ENCODE measurements at places on chromosomes 4 and X.

- no peak for DNase-seq
Observed at GRCh38 chr4:98608356-98608755, 50.1 kb downstream of the TSPAN5 start.

DNA sequence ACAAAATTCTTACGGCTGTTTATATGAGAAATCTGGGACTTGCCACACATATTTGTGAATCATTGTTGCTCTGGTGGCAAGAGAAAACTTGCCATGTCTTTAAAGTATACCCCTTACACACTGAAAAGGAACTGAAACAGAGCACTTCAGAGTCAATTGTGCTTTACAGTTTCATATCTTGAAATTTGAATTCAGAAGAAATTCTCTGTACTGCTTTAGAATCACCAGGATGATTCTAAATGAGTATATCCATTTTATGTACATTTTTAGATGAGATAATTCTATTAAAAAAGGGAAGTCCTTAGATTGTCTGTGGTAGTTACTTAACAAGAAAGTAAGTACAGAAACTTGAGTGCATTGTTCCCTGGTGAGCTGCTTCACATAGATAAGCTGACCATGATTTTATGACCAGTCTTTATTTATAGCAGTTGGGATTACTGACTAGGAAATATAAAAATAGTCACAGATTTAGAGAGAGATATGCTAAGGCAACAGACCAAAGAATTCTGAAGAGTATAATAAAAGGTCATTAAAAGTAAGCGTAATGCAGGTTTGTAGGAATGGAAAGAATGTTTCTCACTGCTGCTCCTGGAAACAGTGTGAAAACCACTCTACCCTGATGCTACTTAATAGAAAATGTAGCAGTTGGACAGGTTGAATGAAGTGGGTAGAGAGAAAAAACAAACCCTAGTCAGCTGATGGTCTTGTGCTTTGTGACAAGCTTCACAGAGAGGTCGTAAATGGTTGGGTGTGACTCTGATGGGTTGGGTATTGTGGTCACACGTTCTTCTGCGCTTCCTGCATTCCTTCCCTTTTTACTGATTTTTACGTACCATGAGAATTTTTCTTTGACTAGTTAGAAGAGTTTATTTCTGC is 41.0 kb downstream of the FNIP2 start:
- DNase-seq = no peak

GRCh38 chr4:103136671-103137445 is 37.2 kb upstream of the BDH2 start:
- DNase-seq = no peak

GRCh38 chr4:180058691-180059215 is 2184.4 kb upstream of the TENM3 start:
- DNase-seq = no peak

DNA sequence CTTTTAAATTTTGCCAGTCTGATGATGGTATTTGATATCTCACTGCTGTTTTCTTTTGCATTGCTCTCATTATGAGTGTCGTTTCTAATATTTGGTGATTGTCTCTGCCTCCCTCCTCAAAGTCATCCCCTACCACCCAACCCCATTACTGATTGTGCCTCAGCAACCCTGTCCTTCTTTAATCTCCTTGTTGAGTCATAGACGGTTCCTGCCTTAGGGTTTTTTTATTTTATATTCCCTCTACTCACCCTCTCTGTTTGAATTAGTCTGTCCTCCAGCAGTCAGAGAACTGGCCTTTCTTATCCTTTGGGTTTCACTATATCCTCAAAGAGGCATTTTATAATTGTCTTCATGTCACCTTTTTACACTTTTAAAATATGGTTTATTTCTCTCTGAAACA is 409.3 kb upstream of the CPEB2 start:
- DNase-seq = no peak

GRCh38 chrX:29468911-29469494 is 746.4 kb upstream of the MAGEB2 start:
- DNase-seq = no peak

- no peak for DNase-seq
Observed at GRCh38 chrX:152988536-152989291, 5.2 kb downstream of the PNMA5 start.

DNA sequence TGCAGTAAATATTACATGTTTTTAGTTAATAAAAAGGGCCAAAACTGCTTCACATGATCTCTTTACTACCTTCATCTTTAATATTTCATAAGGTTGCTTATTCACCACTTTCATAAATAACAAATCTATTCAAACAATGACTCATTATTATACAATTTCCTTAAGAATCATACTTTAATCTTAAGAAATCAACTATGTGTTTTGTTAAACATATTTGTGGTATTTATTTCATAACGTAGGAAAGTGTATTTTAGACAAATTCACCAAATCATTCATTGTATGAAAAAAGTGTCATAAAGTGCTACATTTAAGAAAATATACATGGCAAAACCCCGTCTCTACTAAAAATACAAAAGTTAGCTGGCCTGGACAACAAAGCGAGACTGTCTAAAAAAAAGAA is 150.5 kb upstream of the RXFP1 start:
- DNase-seq = no peak

DNA sequence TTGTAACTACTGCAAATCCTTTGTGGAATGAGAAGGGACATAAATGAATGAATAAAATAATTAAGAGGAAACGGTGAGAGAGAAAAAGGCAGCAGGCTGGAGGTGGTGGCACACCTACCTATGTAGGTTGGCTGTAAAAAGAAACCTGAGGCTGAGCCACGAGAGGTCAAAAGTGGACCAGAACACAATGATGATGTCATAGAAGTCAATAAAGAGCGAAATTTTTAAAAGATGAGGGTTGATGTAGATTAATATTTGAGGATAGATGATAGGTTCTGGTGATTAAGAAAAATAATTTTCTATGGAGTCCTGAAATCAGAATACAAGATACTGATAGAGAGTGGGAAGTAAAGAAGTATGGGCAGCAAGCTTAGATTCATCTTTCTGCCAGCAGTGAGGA is 1.7 kb downstream of the TRPC5OS start:
- DNase-seq = no peak

GRCh38 chrX:108584617-108585211 is 145.1 kb downstream of the COL4A5 start:
- no peak for DNase-seq

DNA sequence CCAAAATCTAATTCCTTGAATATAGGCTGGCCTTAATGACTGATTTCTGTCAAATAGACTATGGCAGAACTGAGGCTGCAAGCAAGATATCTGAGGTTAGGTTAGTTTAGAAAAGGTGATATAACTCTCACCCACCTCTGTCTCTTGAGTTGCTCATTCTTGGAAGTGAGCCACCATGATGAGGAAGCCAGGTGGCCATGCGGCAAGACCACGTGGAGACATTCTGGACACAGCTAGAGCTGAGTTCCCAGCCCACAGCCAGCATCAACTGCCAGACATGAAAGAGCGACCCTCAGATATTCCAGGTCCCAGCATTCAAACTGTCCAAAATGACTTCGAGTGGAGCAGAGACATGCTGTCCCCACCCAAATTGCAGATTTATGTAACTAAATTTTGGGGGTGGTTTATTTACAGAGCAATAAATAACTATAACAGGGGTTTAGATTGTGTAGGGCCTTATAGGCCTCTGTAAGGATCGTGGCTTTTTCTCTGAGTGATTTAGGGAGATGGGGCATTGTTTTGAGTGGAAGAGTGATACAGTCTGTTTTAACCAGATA is 33.7 kb downstream of the USP53 start:
- no peak for DNase-seq

- DNase-seq = peak; percentile 0
Observed at GRCh38 chrX:40418813-40419195, 162.0 kb upstream of the ATP6AP2 start.

DNA sequence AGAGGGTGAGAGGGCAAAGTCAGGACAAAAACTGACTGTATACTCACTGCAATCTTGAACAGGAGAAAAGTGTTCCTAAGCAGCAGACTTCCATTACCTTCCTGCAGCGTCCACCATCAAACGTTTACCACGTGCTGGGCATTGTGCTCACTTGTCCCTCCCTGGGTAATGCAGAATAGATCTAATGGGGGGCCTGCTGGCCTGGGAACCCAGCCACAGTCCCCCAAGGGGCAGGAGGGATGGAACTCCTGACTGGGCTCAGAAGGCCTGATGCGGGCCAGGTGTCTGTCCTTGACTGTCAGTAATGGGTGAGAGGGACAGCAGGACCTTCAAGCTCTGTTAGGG is 37.6 kb upstream of the FAM156A start:
- DNase-seq = no peak

DNA sequence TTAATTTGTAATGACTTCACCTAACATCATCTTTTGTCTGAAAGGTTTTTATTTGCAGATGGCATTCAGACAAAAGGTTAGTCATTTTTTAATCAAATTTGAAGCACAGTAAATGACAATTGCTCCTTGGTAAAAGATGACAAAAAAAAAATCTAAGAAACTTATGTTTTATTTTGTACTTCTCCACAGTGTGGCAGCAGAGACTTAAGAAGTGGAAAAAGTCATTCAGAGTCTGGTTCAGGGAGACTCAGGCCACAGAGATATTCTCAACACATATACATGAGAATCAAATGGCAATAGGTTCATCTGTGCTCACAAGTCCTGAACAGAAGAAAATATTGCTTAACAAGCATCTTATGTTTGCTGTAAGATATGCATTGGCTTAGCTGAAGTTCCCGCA is 436.2 kb downstream of the KCNIP4 start:
- DNase-seq = no peak

DNA sequence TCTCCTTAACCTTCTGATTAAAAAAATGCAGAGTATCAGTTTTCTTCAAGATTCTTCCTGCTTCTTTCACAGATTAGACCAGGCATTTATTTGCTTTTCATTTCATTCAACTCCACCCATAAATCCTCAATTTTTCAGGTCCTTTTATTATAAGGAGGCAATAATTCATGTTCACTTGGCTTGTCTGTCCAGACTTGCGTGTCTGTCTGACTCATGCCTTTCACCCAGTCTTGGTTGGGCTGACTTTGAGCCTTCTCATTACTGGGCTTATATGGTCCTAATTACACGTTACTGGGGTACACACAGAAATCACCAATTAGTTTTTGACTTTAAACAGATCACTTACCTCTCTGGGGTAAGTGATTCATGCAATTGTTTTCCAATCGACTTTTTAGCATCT is 48.8 kb upstream of the GALNT7 start:
- no peak for DNase-seq

GRCh38 chr4:117549524-117549923 is 464.1 kb upstream of the TRAM1L1 start:
- DNase-seq = no peak

GRCh38 chr4:69823481-69824186 is 36.3 kb downstream of the SULT1E1 start:
- peak; percentile 12 for DNase-seq
